ENCODE measurements at places on chromosomes 7 and 10.
A peak's percentile ranks its signal among the peaks of the same experiment; 100 is the strongest.

DNA sequence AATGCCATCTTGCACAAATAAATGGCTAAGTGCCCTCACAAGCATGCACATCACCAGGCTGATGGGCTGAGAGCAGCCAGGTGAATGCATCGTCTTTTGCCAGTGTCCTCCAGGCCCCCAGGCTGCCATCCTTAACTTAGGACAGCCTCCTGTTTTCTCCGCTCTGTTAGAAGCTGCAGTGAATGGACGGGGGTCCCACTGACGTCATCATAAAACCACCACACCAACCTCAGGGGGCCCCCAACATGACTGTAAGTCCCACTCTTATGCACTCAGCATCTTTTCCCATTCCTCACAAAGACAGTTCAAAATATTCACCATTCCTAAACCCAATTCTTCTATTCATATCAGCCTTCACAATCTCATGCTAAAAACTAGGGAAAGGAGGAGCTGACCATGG, 34.4 kb downstream of the GLI3 start:
- DNase-seq, result no peak

GRCh38 chr10:119801998-119802538, 70.6 kb downstream of the MCMBP start:
- no peak for DNase-seq

- no peak for DNase-seq
Measured at GRCh38 chr7:70681469-70682350, 450.2 kb upstream of the GALNT17 start.

DNA sequence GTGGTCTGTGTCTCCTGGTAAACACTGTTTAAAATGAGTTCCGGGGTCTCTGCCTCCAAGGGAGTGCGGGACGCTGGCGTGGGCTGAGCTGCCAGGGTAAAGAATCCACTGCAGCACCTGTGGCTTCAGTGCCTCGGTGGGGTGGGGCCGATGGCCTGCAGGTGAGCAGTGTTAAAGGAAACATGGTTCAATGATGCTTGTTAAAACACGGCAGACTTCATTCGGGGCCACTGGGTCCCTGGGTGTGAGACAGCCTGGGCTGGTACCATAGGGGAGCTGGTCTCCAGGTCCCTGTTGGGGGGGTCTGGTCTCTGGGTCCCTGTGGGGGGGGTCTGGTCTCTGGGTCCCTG, 24.9 kb upstream of the KNDC1 start:
- no peak for DNase-seq

- peak; percentile 49 for DNase-seq
Measured at GRCh38 chr10:84179059-84179710, 5.6 kb downstream of the GPR15LG start.

- DNase-seq, result no peak
Measured at GRCh38 chr10:97827702-97828291, 21.8 kb upstream of the GOLGA7B start.

DNA sequence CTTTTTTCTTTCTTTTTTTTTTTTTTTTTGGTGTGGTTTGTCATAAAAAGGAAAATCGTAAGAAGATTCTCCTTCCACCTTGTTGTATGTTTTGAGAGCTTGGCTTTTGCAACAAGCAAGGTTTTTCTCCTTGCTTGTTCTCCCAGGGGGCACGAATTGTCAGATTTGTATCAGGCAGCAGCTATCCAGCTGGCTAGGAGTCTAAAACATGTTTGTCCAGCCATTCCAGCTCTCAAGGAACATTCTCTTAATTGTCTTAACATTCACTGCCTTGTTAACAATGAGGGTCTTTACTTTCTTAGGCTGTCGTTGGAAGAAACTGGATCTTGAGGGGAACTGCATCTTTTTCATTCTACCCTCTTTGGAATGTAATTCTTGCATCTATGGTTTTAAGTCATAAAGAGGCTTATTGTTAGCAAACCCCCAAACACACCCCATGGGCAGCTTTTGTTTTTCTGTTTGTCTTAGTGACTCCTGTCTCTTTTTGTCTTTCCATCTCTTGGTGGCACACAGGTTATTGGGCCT, 14.6 kb downstream of the SHTN1 start:
- DNase-seq, result no peak
